IMR-90 (cell line): ENCODE measurements at places on chromosomes 5 and 9. TPM values are rescaled to one million over a fixed set of nuclear protein-coding genes. Genes with fewer than 3 reads are reported as not detected.
A peak's percentile ranks its signal among the peaks of the same experiment; 100 is the strongest.

STXBP1 gene
- 21.7 and 22.6 TPM in 2 replicates for polyA plus RNA-seq

DNA sequence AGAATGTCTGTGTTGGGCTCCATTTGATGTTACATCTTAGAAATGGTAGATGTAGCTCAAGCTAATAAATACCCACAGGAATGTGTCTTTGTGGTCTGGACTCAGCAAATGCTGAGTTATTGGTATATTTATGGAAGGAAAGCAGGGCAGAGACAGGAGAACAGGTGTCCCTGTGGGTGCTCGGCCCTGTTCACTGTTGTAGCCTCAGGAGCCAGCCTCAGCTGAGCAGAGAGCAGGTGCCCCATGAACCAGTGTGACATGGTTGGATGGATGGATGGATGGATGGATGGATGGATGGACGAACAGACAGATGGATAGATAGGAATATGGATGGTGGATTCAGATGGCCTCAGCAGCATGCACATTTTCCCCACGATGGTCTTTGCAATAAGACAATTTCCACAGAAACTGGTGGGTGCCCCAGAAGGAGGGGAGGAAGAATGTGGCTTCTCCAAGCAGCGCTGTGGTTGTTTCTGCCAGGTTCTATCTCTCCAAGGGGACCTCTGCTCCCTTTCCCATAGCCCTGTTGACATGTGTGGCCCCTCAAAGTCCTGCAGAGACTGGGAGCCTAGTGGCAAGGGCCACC is 8.2 kb upstream of the IRF1 start:
- peak; percentile 20 for DNase-seq

C5orf58 gene
- not detected in 2 replicates for polyA plus RNA-seq

DIPK1B gene
- polyA plus RNA-seq = 7.1 and 8.5 TPM in 2 replicates

- DNase-seq = no peak
These were observed 249.3 kb upstream of the DMRT1 start for GRCh38 chr9:592225-592624.

GRCh38 chr9:96478829-96479371 is 28.9 kb downstream of the HABP4 start:
- DNase-seq = peak; percentile 49

- DNase-seq = no peak
These were observed 54.0 kb downstream of the BOD1 start for GRCh38 chr5:173562451-173562850.

DNA sequence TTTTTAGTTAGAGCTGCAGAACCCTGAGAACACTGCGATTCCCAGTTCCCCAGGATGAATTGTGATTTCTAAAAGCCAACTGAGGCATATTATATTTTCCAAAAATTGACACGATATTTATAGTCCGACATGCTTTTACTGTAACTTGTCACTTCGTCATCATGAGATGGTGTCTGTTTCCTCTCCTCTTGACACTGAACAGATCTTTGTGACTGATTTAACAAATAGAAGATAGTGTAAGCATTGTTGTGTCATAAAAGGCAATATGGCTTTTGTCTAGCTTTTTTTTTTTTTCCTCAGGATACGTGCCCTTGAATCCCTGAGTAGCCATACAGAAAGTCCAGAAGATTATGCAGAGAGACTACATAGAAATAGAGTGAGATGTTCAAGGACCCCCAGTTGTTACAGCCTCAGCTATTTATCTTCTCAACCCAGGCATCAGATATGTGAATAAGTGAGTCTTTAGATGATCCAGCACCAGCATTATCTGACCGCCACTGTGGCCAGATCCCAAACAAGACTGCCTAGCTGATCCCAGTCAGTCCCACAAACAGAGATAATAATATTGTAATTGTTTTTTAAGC is 27.8 kb upstream of the CCL21 start:
- DNase-seq = no peak

TSSK1B gene
- 0.03 TPM in 1 of 2 replicates, not detected in the other for polyA plus RNA-seq

DNA sequence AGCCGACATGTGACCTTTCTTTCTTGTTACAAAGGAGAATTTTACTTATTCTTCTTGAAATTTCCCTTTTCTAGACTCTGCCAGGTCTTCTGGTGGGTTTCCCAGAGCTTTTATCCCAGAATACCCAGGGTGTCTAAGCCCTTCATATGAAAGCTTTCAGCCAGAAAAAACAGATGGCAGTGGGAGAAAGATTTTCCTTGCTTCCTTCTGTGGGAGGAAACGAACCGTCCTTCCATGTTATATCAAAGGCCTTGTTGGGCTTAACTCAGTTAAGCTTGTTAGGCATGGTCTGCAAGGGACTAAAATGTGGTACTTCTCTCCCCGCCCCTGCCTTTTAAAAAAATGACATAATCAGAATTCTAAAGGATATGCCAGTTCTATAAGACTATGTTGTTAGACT is 47.5 kb downstream of the SPATA31D1 start:
- DNase-seq = no peak

DNA sequence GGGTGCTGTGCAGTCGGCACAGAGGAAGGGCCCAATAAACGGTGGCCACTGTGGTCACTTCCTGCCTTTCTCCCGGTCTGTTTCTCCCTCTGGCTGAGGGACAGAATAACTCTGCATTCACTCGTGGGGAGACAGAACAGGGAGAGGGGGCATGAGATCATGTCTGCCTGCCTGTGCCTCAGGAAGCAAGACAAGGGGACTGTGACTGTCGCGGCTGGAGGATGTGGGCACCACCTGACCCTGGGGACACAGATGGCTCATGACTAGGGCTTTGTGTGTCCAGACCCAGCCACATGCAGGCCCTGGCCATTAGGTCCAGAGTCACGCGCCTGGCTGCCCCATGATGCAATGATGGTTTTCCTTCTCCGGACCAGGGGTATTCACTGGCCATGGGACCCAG is 5.8 kb downstream of the TRUB2 start:
- no peak for DNase-seq

DNA sequence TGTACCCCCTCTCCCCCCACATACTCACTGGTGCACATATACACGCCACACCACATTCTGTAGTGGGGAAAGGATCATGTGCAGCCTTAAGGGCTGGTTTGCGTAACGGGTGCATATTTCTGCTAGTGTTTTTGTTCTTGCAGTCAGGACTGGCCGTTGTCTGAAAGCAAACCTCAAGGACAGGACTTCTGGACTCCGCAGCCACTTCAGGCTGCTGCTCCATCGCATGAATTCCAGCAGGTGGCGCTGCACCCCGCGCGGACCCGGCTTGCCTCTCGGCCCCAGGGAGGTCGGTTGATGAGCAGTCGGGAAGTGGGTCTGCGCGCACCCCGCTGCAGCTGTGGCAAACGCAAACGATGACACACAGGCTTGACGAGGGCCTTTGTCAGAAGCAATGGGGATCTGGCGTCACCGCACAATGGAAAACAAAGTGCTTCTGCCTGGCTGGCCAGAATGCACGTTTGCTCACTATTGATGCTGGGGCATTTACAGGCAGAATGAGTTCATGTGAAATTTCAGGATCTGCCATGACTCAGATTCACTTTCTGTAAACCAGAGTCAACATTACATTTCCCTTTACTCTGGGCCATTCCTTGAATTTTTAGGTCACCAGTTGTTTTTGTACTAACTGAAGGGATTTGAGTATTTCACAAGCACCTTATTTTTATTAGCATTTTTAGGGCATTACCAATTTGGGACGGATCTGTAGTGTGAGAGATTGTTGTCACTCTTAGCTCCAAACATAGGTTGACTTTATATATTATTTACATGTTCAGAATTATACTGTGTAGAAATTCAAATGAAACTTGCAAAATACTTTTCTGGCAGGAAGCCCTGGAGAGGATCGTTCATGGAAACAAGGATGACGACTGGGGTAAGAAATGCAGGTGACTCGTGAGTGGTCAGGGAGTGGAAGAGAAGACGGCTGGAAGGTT is 36.4 kb upstream of the GLRX start:
- peak; percentile 100 for DNase-seq

- no peak for DNase-seq
These were observed 36.9 kb upstream of the SLC1A3 start for GRCh38 chr5:36569491-36569890.

KIF4B gene
- 0.03 TPM in 2 replicates for polyA plus RNA-seq

IRX4 gene
- not detected in 2 replicates for polyA plus RNA-seq

DNA sequence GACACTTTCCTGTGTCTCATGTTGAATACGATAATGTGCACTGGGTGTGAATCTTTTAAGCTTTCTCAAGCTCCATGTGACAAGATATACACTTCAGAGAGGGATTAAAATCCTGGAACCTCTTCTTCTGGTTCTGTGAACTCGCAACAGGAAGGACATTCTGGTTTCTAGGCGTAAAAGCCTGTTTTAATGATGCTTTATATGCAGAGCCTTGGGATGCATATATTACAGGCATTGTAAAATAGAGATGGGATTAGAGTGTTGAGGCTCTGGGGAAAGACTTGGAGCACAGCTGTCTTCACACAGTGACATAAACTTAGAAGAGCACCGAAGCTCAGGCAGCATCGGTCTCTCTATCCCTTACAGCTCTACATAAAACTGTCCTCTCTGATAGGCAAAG is 107.7 kb upstream of the SV2C start:
- DNase-seq = no peak

DNA sequence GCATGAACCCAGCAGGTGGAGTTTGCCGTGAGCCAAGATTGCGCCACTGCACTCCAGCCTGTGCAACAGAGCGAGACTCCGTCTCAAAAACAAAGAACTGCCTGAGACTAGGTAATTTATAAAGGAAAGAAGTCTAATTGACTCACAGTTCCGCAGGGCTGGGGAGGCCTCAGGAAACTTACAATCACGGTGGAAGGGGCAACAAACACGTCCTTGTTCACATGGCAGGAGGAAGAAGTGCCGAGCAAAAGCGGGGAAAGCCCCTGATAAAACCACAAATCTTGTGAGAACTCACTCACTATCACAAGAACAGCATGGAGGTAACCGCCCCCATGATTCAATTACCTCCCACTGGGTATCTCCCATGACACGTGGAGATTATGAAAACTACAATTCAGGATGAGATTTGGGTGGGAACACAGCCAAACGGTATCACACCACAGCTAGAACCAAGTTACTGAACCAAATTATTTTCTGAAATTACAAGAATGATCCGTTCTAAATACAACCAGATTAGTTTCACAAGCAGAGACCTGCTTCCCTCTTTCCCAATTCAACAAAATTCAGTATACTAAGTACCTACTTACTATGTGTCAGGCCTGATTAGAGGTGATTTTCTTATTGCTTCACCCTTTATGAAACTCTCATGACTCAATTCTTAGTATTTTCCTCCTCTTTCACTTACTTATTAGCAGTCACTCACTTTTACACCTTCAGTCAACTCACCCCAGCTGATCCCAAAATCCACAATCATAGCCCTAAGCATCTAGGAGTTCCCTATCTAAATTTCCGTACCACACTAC is 8.4 kb downstream of the UBTD2 start:
- DNase-seq = no peak

DNA sequence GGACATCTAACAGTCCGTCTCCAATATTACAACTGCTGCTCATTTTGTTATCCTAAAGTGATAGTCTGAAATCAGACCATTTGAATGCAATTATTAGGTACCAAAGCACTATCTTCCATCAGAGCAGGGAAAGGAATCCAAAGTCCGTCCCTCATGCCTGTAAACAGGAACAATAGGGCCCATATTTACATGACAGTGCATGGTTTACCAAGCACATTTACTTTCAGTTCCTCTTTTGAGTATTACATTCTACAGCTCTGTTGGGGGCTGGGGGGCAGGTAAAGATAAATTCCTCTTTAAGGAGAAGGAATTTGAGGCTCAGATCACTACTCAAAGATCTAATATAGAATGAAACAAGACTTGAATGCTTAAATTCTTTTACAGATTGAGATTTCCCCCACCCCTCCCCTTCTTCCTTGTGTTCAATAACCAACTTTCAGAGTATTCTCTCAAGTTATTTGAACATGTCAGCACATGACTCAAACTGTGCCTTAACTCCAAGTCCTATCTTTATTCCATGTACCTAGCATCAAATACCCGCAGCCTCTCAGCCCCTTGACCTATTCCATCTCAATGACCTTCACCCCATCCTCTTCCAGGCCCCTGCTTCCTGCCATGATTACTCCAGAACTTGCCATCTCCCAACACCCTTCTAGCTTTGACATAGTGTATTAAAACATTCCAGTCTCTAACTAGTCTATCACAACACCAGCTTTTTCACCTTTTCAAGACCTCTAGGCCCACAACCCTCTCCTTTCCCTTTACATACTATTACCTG is 71.0 kb downstream of the BRINP1 start:
- no peak for DNase-seq

DNA sequence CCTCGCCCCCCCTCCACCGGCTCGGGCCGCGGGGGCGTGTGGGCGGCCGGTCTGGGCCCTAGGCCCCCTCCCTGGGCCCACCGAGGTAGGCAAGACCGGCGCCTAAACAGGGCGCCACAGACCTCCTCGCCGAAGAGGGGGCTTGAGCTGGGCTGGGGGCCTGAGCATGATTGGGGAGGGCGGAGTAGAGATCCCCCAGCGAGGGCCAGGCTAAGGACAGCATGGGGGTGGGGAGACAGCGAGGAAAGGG is 108.9 kb downstream of the PSD2 start:
- no peak for DNase-seq

GRCh38 chr9:126154869-126155268 is 171.8 kb upstream of the MVB12B start:
- no peak for DNase-seq
